Mesendoderm (in vitro differentiated cells): ENCODE measurements at places on chromosomes 2 and 18.

- DNase-seq = peak; percentile 84
These were observed 93.3 kb downstream of the CTAGE1 start for GRCh38 chr18:22324191-22325131.

DNA sequence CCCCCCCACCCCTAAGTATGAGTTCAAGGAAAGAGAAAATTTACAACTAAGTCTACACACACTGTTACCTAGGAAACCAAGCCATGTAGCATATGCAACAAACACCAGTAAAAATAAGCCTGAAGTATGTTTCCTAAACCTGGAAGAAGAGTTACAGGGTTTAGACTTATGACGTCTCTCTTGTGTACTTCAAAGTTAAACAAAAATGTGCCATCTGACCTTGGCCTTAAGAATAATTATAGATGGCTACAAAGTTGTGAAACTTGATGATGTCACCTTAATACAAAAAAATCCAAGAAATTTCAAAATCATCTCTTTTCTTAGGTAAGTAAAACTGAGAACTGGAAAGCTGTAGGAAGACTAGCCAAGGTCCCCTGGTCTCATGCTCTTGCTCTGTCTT is 297.6 kb upstream of the NRXN1 start:
- no peak for DNase-seq

- no peak for DNase-seq
These were observed 1.6 kb upstream of the MAP2 start for GRCh38 chr2:209422191-209422754.

- no peak for DNase-seq
These were observed 189.7 kb upstream of the REV1 start for GRCh38 chr2:99679518-99679917.

DNA sequence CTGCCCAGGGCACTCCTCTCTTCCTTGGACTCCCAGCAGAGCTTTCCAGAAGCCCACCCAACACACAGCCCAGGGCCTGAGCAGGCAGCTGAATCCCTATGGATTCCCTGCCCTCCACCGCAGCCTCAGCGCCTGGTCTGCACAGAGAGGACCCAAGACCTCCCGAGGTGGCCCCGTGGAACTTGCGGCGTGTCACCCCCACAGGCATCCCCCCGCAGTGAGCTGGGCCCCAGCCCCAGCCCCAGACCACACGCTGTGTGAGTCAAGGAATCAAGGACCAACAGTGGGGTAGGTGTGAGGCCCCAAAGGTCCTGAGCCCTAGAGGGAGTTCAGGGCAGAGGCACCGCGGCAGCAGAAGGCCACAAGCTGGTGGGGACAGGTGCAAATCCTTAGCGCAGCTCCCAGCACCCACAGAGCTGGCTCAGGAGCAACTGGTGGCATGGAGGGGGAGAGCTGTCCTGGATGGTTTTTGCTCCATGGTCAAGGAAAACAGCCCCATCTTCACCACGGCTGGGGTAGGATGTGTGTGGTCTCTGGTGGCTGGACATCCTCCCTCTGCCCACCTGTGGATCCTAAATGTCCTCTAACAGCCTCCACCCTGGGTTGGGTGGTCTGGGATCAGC is 8.5 kb downstream of the HS6ST1 start:
- no peak for DNase-seq

GRCh38 chr2:40148334-40148733 is 303.6 kb downstream of the SLC8A1 start:
- no peak for DNase-seq

DNA sequence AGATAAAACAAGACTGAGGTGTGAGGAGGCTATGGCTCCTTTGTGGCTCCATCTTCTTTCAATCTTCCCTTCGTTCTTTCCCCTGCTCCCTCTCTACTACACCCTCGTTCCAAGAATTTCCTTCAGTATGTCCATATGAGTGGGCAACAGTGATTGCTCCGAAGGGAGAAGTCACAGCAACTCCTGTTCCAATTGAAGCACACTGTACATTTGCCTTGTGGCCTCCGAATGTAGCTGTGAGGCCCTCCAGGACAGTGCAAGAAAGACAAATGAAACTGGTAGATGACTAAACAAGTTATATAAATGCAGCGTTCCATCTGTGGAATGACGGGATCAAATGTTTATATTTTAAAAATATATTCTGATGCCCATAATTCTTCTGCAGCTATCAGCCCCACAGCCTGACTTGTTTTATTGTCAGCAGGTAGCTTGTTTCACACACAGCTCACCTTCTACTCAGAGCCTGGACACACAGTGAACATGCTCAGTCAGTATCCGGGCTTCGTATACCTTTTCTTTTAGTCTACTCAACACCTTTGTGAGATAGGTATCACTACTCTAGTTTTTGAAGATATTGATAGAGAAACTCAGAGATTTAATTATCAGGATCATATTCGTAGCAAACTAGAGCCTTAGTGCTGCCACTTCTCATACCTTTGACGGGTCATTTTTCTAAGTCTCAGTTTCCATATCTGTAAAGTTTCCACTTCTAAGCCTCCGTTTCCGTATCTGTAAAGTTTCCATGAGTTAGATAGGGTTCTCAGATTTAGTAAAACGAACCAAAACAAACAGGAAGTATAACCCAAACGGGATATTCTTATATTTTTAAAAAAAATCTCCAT is 216.7 kb upstream of the STON1 start:
- no peak for DNase-seq

DNA sequence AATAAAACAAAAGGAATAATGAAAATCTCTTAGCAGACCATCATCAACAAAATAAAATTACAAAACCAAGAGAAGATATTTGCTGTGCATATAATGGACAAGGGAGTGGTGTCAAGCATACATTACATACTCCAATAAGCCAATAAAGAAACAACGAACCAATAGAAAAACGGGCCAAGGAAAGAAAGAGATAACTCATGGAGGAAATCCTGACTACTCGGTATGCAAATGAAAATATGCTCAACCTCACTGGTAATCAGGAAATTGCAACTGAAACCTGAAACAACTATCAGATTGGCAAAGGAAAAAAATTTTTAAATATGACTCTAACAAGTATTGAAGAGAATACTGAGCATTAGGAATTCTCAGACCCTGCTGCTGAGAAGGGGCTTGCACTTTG is 84.7 kb downstream of the BCL2 start:
- no peak for DNase-seq

DNA sequence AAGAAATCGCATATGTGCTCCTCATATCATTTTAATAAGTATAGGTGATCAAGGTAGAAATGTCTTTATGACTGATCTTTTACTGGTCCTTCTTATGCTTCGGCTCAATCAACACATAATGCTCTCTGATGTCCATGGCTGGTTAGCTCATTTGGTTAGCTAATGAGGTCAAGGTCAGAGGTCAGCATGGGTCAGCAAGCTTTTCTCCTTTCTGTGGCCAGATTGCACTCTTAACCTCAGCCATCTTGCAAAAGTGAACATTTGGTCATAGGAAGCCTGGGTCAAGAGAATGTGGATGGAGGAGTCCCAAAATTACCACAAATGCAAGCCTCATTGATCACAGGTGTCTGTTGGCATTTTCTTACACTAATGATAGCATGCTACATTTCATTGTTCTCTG is 35.4 kb upstream of the DARS1 start:
- no peak for DNase-seq
